ENCODE measurements at places on chromosomes 1 and 21. TPM values are rescaled to one million over a fixed set of nuclear protein-coding genes. Genes with fewer than 3 reads are reported as not detected.

The PRR9 gene
- total RNA-seq, result 0.49 TPM

The SPRR1A gene
- total RNA-seq, result not detected

The LAD1 gene
- total RNA-seq, result not detected

The TMEM183A gene
- 87.8 TPM for total RNA-seq

The FMO5 gene
- 0.74 TPM for total RNA-seq

The KRTAP21-2 gene
- not detected for total RNA-seq

The EPHB2 gene
- 31.0 TPM for total RNA-seq

The RNF223 gene
- not detected for total RNA-seq

The CR1L gene
- not detected for total RNA-seq

The GCSAML gene
- under 0.01 TPM for total RNA-seq

The COL11A1 gene
- 27.3 TPM for total RNA-seq
